H9 (cell line): ENCODE measurements at places on chromosomes 5 and 9. TPM values are rescaled to one million over a fixed set of nuclear protein-coding genes. Genes with fewer than 3 reads are reported as not detected.

FCN2 gene
- not detected in 2 replicates for total RNA-seq

KLHL3 gene
- 11.8 and 12.8 TPM in 2 replicates for total RNA-seq

CDKN2A gene
- 0.35 TPM in 1 of 2 replicates, not detected in the other for total RNA-seq

NADK2 gene
- 12.2 and 12.4 TPM in 2 replicates for total RNA-seq

OTP gene
- not detected in 2 replicates for total RNA-seq

PCDHGA5 gene
- total RNA-seq = 1.1 and 1.3 TPM in 2 replicates

CDC14B gene
- 26.6 and 28.4 TPM in 2 replicates for total RNA-seq

ST8SIA4 gene
- total RNA-seq = not detected in 2 replicates

TICAM2 gene
- total RNA-seq = 0.24 and 0.33 TPM in 2 replicates

OR1K1 gene
- not detected in 2 replicates for total RNA-seq

SWI5 gene
- total RNA-seq = 25.0 and 25.6 TPM in 2 replicates

PCA3 gene
- not detected in 2 replicates for total RNA-seq

KIF24 gene
- total RNA-seq = 3.7 and 4.0 TPM in 2 replicates

BTNL3 gene
- total RNA-seq = not detected in 2 replicates

OR1J2 gene
- total RNA-seq = not detected in 2 replicates
